Effector CD8-positive, alpha-beta T cell (primary cell): ENCODE measurements at places on chromosomes 2 and 18.

DNA sequence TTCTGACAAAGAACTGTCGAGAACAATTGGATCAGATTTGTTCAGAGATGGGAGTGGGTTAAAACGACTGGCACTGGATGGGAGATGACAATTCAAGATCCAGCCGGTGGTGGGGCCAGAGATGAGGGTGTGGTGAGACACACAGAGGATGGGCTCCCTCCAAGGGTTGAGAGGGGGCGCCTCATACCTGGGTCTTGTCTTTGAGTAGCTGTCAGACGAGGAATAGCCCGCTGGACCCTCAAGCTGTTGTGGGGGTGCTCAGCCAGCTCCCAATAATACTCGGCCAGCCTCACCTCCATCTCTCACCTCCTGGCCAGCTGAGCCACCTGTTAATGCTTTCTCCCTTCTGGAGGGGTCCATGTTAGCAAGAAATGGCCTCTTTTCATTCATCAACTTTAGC lies 14.0 kb downstream of the INPP5D start:
- no peak for DNase-seq

- no peak for DNase-seq
Measured at GRCh38 chr2:102520801-102521200, 47.8 kb downstream of the SLC9A4 start.

DNA sequence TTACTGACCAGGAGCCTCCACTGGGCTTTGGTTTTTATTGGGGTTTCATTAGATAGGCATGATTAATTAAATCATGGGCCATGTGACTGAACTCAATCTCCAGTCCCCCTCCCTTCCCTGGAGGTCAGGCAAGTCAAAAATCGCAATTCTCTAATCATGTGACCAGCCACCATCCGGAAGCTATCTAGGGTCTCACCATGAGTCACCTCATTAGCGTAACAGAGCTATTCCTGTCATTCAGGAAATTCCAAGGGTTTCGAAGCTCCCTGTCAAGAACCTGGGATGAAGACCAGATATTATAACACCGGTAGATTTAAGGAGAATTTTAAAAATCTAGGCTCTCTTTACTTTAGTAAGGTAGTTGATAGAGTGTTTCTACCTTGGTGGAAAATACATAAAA lies 180.3 kb upstream of the TCF4 start:
- no peak for DNase-seq

- no peak for DNase-seq
Measured at GRCh38 chr2:137842430-137842829, 121.8 kb upstream of the HNMT start.

DNA sequence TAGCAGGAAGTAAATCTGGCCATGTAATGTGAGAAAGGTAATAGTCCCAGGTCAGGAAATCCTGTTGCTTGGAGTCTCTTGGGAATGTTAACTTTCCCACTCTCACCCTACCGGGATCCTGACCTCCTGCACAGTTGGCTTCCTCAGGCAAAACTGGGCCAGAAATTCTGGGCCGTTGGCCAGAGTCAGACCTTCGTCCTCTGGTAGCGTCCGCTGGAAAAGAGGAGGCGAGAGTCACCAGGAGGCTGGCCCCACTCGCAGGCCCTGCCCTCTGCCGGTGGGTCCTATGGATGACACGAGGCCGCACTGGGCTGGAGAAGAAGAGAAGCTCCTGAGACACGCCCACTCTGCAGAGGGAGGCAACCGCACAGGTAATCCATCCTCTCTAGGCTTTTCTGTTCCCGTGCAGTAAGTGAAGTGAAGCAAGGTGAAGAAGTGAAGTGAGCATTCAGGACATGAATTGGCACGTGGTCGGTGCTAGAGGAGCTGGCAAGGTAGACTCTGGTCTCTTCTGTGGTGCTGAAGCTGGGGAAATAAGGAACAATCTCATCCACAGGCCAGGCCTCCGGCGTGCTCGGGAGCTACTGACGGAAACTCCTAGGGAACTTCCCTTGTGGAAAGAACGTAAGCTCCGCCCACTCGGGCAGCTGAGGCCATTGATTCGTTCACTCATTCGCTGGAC lies 182.7 kb upstream of the GLI2 start:
- DNase-seq: no peak

DNA sequence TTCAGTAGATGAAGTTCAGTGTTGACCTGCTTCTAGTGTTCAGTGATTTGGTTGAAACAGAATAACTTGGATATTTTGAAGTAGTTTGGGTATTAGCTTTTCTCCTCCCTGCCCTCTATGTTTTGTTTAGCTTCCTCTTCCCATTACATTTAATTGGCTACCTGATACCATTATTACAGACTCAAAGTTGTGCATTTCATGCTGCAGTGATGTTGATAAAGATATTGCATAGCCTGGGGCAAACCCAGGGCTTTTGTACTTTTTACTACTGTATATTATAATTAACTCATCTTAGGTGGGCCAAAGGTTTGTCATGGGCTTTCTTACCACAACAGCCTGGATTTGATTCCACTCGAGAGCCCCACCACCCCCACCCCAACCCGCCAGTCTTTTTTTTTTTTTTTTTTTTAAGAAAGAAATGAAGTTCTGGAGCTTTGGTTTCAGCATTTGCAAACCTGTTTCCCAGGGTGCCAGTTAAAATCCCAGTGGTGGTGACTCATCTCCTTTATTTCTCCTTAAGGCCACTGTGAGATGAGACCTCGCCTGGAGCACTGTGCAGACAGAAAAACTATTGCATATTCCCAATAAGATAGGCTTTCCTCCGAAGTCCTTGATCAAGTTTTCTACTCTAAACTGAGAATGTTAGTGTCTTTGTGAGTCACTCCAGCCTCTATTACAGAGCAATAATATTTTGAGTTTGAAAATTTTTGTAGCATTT lies 393.7 kb upstream of the FANCL start:
- no peak for DNase-seq

- no peak for DNase-seq
Measured at GRCh38 chr18:12155996-12156395, 62.4 kb downstream of the ANKRD62 start.

DNA sequence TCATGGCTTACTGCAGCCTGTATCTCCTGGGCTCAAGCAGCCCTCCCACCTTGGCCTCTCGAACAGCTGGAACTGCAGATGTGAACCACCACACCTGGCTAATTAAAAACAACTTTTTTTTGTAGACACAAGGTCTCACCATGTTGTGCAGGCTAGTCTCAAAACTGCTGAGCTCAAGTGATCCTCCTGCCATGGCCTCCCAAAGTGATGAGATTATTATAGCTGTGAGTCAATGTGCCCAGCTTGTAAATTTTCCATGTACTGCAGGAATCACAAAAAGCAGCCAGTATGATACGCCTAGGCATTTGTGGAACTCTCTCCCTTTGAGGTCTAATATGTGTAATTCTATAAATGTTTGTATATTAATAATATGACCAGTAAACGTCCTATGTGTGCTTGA lies 59.9 kb downstream of the MSH6 start:
- DNase-seq: no peak

GRCh38 chr2:236790963-236791362 lies 221.3 kb downstream of the ACKR3 start:
- DNase-seq: no peak

DNA sequence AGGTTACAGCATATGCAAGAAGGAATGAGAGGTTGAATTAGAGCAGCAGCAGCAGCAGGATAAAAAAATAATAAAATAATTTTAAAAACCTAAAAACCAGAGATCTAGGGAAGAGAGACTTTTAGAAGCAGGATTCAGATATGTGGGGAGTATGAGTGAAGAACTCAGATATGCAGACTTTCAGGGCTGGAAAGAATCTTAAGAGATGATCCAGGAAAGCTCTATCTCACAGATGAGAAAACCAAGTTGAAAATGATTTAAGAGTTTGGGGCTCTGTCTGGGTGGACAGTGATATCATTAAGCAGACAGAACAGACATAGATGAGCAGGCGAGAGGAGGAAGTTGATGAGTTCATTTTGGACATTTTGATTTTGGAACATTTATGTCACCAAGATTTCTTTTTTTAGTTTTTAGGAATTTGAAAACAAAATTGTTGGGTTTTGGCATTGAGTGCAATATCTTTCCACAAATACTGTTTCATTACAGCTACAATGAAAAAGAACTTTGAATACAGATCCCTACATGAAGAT lies 31.8 kb downstream of the BCL2 start:
- no peak for DNase-seq

DNA sequence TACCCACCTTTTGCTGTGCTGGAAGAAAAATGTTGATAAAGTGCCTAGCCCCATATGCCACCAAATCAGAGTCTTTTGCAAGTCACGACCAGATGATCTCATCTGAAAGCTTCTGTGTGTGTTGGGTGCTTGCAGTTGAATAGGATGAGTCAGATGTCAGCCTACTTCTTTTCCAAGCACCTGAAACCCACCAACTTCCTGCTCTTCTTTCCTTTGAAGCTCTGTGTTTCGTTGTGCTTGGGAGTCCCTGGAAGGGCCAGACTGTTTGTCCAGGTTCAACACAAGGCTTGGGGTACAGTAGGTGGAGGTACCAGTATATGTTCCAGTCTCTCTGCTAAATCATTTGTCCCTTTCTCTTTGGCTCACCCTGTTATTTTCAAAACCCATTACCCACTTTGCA lies 36.8 kb upstream of the LCLAT1 start:
- no peak for DNase-seq

GRCh38 chr2:203035879-203036470 lies 21.3 kb downstream of the NBEAL1 start:
- no peak for DNase-seq

DNA sequence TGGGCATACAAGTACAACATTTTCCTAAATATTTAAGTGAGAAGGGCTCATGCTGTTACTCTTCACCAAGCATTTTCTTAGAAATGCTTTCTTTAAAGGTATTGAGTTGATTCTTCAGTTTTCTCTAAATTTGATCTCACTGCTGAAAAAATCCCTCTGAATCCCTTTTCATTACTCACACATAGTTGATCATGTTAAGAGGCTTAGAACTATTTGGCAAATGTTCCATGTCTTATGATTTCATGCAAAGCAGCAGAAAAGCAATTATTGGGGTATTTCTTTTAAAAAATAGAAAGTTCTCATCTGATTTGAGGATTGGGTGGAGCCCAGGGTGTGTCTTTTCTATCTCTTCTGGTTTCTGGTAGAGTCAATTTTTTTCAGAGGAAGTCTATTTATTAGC lies 1079.8 kb upstream of the ZEB2 start:
- DNase-seq: no peak

DNA sequence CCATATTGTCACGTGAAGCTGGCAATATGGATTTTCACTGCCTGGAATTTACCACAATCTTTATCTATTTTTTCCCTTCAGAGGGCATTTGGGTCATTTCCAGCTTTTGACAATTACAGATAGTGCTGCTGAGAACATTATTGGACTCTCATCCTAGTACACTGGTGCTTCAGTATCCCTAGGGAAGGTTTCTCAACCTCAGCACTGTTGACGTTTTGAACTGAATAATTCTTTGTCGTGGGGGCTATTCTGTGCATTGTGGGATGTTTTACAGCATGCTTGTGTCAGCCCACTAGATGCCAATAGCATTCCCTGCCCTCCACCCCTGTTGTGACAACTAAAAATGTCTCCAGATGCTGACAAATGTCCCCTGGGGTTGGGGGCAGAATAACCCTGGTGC lies 185.7 kb downstream of the TPGS2 start:
- DNase-seq: no peak

GRCh38 chr2:215830304-215830703 lies 183.0 kb downstream of the MREG start:
- no peak for DNase-seq

GRCh38 chr18:57516056-57516455 lies 70.4 kb downstream of the FECH start:
- DNase-seq: no peak

GRCh38 chr18:10374636-10375293 lies 79.7 kb upstream of the APCDD1 start:
- DNase-seq: no peak

DNA sequence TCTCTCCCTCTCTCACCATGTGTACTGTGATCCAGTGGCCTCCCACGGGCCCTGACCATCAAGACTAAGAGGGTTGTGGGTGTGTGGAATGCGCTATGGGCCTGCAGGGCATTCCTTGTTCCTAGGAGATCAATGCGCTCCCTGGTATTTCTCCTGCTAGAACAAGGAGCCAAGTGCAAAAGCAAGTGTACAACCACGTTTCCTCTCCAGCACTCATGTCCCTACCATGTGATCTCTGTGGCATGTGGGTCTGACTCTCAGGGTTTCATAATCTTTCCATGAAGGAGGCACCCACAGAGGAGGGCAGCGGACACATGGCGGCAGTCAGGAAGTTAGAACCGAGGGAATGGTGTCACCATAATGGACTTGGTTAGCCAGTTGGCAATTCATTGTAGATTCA lies 91.4 kb downstream of the MAPK4 start:
- DNase-seq: no peak

- DNase-seq: no peak
Measured at GRCh38 chr2:232835687-232836208, 34.3 kb upstream of the SNORC start.

DNA sequence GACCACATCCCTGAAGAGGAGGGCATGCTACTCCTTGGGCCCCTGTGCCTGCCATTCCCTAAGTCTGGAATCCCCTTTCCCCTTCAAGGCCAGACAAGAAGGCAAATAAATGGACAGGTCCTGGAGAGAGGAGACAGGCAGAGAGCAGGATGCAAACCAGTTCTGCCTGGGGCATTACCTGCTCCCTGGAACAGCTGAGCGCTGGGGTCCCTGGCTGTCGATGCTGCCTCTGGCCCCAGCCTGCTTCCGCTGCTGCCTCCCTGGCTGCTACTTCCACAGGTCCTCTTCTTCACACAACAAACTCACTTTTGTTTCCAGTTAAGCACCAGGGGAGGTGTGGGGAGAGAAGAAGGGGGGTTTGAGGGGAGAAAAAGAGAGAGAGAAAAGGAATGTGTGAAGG lies 53.1 kb downstream of the SLC4A5 start:
- DNase-seq: no peak

- no peak for DNase-seq
Measured at GRCh38 chr18:6745504-6746031, 16.1 kb downstream of the ARHGAP28 start.

GRCh38 chr18:39770399-39770798 lies 2184.6 kb upstream of the PIK3C3 start:
- no peak for DNase-seq

DNA sequence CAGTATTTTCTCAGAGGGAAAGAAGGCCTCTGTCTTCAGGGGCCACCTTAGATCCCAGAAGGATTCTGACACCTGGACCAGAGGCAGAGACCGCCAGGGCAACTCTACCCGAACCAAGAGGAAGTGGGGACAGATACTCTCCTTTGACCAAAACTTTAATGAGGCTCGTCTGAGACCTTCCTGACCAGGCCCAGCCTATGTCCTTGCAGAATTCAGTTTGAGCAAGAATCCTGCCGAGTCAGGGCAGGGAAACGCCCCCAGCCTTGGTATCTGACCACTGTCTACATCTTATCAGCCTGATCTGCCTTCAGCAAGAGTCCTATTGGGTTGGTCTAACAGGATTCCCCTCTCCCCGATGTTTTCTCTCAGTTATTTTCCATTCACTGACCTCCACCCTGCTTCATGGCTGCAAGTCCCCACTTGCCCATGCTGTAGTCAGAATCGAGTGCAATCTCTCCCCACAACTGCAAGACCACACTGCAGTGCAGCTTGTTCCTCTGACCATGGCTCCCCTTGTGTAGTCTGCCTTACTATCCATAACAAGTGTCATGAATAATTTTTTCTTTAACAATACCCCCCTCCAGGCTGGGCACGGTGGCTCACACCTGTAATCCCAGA lies 95.0 kb downstream of the MSH2 start:
- DNase-seq: no peak
